H4 (cell line): ENCODE measurements at places on chromosomes 6 and 20. TPM values are rescaled to one million over a fixed set of nuclear protein-coding genes. Genes with fewer than 3 reads are reported as not detected.

DNA sequence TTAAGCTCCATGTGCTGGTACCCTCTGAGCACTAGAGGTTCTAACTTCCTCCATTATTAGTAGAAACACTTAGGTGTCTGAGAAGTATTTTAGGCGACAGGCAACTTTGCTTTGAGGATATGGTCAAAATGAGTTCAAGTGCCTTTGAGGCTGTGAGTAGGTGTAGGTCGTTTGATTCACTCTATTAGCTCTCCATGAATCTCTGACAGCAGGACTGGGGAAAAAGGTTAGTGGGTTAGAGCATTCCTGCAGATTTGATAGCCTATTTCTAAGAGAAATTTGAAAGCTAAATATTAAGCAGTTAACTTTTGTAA, 45.9 kb downstream of the IGF2R start:
- no peak for DNase-seq

CNR1 gene
- 0.74 and 0.87 TPM in 2 replicates for total RNA-seq

COL21A1 gene
- 0.25 and 0.41 TPM in 2 replicates for total RNA-seq

- no peak for DNase-seq
Observed at GRCh38 chr20:51738877-51739447, 29.2 kb downstream of the ATP9A start.

DNA sequence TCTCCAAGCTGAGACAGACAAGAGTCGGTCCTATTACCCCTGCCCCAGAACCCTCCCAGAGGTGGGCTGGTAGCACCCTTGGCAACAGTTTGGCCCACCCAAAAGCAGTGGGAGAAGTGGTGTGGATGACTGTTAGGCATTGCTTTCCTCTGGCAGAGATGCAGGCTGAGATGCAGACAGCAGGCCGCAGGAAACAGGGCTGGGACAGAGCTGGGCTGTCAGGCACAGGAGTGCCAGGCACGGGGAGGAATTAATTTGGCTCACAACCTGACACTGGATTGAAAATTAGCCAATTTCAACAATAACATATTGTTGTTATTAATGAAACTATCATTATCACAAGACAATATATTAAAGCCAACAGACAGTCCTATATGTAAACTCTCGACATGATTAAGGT, 15.7 kb upstream of the SIRT5 start:
- no peak for DNase-seq

MUC21 gene
- not detected in 2 replicates for total RNA-seq

DNA sequence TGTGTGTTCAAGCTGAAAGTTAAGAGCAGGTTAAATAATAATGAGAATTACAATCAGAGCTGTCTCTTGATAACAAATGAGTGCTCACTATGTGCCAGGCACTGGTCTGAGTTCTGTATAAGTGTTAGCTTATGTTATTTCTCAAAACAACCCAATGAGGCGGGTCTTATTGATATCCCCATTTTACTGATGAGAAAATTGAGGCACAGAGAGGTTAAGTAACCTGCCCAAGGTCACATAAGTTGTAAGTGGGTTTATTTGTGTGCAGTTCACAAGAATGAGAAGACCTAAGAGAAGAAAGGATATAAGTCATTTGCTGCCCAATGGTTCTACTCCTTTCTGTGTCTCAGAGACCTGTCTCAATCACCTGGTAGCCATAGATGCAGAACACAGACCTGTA, 34.1 kb upstream of the ARMH2 start:
- no peak for DNase-seq

SAMD5 gene
- 0.84 and 2.1 TPM in 2 replicates for total RNA-seq

DNA sequence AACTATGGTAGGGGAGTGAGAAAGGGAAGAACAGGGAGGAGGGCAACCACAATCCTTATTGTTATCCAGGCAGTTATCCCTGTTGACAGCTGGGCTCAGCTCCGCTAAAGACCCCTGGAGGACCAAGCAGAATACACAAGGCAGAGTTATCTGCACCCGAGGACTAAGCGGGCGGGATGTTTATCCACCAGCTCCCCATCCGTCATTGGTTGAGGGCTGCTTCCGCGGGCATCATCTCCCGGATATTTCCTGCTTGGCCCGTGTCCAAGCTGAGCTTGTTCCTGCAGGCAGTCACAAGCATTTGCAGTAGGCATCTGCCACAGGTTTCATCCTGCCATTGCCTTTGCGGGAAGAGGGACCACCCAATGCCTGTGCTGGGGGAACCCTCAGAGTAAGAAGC, 102.1 kb downstream of the DLGAP4 start:
- peak; percentile 48 for DNase-seq

BACH2 gene
- total RNA-seq = 0.06 and 0.31 TPM in 2 replicates

GRCh38 chr6:99348288-99349170, 945 bp downstream of the FAXC start:
- peak; percentile 33 for DNase-seq

GRCh38 chr20:8616792-8617191, 452.1 kb upstream of the PLCB4 start:
- no peak for DNase-seq

MYB gene
- total RNA-seq = 0.39 and 1.1 TPM in 2 replicates

- DNase-seq = no peak
Observed at GRCh38 chr6:4021854-4022695, 56.9 kb downstream of the FAM217A start.

MATN4 gene
- not detected in 2 replicates for total RNA-seq

DNA sequence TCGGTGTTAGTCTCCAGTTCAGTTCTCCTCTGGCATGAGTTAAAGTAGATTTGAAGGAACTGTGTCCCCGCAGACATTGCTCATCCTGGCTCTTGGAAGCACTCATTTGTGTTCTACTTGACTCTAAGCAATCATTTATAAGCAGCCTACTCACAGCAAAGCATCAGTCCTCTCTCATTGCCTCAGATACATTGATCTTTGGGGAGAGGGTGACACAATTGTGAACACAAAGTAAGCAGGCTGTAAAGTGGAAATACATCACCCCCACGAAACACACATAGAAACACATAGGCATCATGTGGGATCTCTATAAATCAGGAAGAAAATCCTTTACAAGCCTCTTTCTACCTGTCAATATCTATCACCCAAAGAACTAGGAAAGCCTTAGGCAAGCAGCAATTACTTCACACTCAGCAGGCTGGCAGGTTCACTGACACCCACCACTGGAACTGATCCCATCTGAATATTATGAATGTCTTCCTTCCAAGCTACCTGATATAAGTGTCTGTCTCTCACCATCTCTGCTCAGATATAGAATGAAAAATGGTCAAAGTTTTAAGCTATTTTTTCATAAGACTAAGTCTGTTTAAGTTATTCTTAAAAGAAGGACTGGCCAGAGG, 675.8 kb downstream of the HACE1 start:
- DNase-seq = no peak

- no peak for DNase-seq
Observed at GRCh38 chr20:16437387-16437996, 135.8 kb downstream of the KIF16B start.

C6orf141 gene
- 2.6 and 2.9 TPM in 2 replicates for total RNA-seq
